ENCODE measurements at places on chromosomes 12 and 14.

- no peak for DNase-seq
Measured at GRCh38 chr12:96421014-96421413, 20.8 kb upstream of the CDK17 start.

- DNase-seq = no peak
Measured at GRCh38 chr12:23540572-23540971, 408.9 kb downstream of the SOX5 start.

DNA sequence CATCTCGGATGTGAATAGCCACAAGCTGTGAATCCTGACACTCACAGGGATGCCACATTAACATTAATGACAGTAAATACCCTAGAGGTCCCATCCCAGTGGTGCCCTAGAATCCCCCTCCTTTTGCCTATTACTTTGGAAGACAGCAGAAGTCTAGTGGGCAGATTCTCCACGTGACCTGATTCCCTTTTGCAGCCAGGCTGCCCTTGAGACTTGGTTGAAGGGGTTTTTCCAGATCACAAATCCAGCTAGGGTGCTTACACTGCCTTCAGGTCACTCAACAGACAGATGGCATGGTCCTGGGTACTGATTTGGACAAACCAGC lies 8.7 kb downstream of the HDAC7 start:
- no peak for DNase-seq

- no peak for DNase-seq
Measured at GRCh38 chr14:58737511-58737910, 99.7 kb downstream of the DACT1 start.

- no peak for DNase-seq
Measured at GRCh38 chr14:56989359-56989758, 179.1 kb upstream of the OTX2 start.

DNA sequence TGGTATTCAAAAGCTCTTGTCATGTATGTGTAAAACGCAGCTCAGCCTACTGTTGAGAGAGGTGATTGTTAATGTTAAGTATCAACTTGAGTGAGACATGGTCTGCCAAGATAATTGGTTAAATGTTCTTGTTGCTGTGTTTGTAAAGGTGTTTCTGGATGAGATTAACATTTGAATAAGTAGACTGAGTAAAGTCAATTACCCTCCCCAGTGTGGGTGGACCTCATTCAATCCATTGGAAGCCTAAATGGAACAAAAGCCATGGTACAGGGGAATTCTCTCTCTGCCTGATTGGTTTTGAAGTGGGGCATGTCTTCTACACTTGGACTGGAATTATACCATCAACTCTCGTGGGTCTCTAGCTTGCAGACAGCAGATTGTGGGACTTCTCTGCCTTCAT lies 63.8 kb upstream of the RERGL start:
- DNase-seq = no peak

Measured in ecto neural progenitor cell (in vitro differentiated cells).